NCI-H2171 (cell line): ENCODE measurements at places on chromosomes 16 and 17.

- DNase-seq, result no peak
These were observed 24.2 kb downstream of the B9D1 start for GRCh38 chr17:19338031-19338990.

DNA sequence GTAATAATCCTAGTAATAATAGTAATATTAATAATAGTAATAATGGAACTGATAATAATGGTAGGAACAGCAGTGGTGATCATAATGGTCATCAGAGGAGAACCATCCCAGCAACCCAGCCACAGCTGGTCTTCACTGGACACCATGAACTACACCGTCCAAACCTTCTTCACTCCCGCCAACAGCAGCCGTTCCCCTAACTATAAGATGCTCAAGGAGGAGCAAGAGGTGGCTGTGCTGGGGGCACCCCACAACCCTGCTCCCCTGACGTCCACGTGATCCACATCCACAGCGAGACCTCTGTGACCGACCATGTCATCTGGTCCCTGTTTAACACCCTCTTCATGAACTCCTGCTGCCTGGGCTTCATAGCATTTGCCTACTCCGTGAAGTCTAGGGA is 91.0 kb downstream of the ZDHHC7 start:
- no peak for DNase-seq

GRCh38 chr17:7380855-7381683 is at the start of gene TNK1:
TNK1 (plus strand) TSS chr17:7381089; CDS start chr17:7382927, 1,838 bp downstream.
- DNase-seq, result no peak

- DNase-seq, result no peak
These were observed 21.8 kb upstream of the GNG13 start for GRCh38 chr16:822174-822908.

DNA sequence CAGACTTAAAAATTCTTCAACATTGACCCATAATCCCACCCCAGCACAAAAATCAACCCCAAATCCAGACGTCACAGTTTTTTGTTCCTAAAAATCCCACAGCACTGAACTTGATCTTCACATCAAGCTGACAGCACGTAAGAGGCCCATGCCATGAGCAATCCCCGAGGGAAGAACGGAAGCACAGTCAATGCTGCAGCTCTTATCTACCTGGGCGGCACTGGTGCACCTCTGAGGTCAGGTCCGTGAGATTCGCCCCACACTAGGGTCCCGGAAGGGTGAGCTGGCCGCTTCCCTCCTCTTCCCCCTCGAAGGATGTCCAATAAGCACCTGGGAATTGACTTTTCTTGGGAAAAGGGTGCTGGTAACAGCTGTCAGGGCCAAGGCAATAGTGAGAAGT is 11.3 kb upstream of the ITGAE start:
- no peak for DNase-seq

GRCh38 chr16:85422196-85422631 is 190.9 kb upstream of the GSE1 start:
- no peak for DNase-seq

DNA sequence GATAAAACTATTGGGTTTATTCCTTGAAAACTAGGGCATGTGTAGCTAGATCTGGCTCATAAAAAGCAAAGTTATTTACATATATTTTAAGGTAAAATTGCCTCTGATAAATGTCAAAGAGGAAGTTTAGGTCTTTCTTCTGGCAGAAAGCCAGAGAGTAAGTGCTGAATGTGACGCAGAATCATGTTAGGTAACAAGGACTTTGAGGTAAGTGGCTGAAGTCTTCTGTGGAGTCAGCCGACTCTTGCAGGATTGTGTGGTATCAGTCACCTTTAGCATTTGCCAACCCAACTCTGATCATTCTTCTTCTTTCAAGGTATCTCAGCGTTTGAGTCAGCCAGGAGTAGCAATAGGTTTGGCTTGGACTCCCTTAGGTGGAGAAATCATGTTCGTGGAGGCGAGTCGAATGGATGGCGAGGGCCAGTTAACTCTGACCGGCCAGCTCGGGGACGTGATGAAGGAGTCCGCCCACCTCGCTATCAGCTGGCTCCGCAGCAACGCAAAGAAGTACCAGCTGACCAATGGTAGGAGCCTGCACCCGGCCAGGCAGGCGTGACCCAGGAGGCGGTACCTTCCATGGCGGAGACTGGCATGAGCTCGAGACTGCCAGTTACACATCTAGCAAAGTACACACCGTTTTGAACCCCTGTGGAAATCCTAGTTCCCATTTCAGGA is 37.9 kb downstream of the SIAH1 start:
- no peak for DNase-seq

GRCh38 chr17:47956791-47957590 is 692 bp downstream of the PRR15L start:
- DNase-seq, result no peak

DNA sequence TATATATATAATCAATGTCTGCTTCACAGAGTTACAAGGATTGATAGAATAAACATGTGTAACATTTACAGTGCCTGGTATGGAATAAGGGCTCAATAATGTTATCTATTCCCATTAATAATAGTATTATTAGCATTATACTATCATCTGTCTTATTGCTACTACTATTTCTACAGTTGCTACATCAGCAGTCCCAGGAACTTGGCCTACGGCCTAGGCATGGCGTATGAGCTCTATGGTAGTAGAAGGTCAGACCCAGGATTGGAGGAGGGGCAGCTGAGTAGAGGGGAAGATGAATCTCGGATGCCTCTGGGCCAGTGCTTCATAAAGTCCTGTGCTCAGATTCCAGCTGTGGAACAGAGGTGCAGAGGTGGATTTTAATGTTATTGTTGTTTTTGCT is 146.3 kb upstream of the TBX2 start:
- no peak for DNase-seq

GRCh38 chr16:57646388-57647039 is 18.1 kb downstream of the ADGRG1 start:
- DNase-seq, result no peak

- DNase-seq, result no peak
These were observed 3.7 kb upstream of the ATP1B2 start for GRCh38 chr17:7647018-7647417.

- no peak for DNase-seq
These were observed 11.0 kb upstream of the BEAN1 start for GRCh38 chr16:66416136-66416535.

DNA sequence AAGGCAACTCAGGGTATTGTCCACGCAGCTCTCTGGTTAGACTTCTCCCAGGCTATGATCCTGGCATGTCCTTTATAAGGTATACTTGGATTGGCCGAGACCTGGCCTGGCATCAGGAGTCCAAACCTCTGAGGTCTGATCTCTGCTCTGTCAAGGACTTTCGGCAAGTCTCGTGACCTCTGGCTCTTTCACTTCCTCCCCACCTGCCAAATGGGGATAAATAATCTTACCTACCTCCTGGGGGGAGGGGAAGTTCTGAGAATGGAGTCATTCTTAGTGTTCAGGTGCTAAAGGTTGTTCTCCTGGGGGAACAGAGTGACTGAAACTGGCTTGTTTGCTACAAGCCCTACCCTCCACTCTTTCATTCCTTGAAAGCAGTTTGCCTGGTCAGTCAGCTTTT is 7.6 kb downstream of the ATXN1L start:
- no peak for DNase-seq

- no peak for DNase-seq
These were observed 55.2 kb downstream of the PECAM1 start for GRCh38 chr17:64335486-64335885.

GRCh38 chr16:80631581-80631980 is 90.8 kb downstream of the DYNLRB2 start:
- no peak for DNase-seq

GRCh38 chr16:24491731-24492130 is 47.6 kb upstream of the RBBP6 start:
- DNase-seq, result no peak

DNA sequence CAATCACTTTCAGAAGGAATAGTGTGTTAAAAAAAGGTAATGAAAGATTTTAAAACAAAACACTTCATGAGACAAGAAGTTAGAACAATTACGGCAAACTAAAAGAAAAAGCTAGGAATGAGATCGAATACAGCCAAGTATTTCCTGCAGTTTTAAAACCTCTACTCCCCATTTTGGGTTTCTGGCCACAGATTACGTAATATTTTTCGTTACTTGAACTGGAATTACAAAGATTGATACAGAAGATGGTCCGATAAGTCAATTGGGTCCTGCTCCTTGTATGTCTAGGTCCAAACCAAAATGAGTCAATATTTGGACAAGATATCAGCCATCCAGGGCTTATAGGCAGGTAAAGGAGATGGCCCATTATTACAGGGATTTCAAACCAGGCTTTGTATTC is 52.2 kb downstream of the SIAH1 start:
- DNase-seq, result no peak

- no peak for DNase-seq
These were observed 271.1 kb upstream of the CDH11 start for GRCh38 chr16:65392806-65393565.

DNA sequence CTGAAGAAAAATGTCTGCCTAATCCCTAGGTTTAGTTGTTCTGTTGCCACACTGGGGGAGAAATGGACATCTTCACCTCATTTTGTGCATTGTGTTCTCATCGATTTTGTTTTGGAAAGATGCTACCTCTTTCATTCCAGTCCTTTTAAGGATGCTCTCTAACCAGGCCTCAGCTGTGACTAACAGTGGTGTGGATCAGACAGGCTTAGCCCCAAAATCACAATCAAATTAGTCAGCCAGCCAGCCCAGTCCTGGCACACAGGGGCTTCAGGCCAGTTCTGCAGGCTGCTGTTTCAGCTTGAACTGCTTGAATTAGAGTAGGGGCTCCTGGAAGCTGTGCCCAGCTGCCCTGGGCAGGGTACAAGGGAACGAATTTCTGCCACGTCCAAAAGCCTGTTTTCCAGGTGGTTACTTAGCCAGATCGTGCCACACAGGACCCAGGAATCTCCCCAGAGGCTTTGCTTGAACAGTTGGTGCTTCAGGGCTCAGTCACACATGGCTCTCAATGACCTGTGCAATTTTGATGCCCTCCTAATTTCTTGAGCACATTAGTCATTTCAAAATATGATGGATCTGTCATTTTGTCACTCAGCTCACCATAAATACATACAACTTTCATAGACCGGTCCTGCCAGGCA is 60.7 kb downstream of the CLEC16A start:
- DNase-seq, result peak; percentile 56

GRCh38 chr16:85057212-85057889 is 29.8 kb downstream of the KIAA0513 start:
- peak; percentile 3 for DNase-seq

GRCh38 chr16:57077714-57078113 is 14.7 kb upstream of the CPNE2 start:
- no peak for DNase-seq

DNA sequence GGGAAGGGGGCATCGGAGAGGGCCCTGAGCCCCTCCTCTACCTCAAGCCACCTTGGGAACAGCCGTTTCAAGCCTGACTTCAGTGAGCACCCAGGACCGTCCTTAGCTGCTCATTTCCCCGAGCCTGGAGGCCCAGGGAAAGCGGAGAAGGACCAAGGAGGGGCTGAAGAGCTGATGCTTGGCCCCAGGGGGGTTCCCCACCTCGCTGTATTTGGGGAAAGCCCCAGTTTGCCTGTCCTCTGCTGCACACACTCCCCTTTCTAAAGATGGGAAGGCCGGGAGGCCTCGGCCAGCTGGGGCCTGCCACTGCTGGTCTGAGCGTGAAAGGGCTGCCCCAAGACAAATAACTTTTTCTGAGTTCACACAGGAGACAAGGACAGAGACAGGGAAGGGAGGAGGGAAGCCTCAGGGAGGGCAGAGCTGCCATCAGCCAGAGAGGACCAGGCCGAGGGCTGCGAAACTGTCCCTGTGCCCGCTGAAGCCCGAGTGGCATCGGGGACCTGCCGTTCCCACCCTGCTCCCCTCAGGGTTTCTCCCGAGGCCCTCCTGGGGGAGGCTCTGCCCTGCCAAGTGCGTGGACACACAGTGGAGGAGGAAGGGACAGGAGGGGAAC is 11.6 kb downstream of the ZACN start:
- DNase-seq, result no peak

- no peak for DNase-seq
These were observed 71.5 kb upstream of the DNAJA2 start for GRCh38 chr16:47045023-47045422.

DNA sequence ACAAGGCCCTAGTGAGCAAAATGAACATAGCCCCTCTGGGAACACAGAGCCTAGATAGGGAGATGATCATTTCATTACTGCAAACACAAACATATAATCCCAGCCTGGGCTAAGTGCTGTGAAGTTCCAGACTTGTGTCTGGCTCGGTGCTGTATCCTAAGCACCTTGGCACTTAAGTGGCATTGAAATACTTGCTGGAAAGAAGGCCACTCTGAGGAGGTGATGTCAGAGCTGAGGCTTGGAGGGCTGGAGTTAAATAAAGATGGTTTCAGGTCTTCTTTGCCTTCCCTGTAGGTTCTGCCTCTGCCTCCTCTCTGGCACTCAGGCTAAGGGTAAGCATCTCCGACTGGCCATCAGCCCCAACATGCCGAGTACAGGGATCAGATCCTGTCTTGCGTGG is 2.4 kb upstream of the CACNA1G start:
- DNase-seq, result no peak

DNA sequence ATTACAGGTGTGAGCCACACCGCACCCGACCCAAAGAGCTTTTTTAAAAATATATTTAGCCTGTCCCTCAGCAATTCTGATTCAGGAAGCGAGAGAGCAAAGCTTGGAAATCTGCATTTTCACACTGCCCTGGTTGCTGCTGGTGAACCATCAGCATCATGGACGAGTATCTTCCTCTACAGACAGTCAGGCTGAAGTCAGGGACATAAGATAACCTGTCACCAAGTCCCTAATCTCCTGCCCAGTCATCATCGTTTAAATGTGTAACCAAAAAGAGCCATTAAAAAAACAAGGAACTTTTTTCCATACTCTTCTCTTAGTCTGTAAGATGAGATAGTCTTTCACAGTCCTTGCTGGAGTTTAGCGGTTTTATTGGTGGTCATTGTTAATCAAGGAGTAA is 6.7 kb downstream of the PMM2 start:
- DNase-seq, result no peak

- DNase-seq, result no peak
These were observed 287.3 kb downstream of the WWOX start for GRCh38 chr16:78386557-78387324.

GRCh38 chr17:10117581-10118001 is 80.8 kb downstream of the GAS7 start:
- no peak for DNase-seq

GRCh38 chr17:65403626-65404025 is 157.8 kb downstream of the AXIN2 start:
- DNase-seq, result no peak

- no peak for DNase-seq
These were observed 147.7 kb downstream of the SKAP1 start for GRCh38 chr17:48282303-48282702.

DNA sequence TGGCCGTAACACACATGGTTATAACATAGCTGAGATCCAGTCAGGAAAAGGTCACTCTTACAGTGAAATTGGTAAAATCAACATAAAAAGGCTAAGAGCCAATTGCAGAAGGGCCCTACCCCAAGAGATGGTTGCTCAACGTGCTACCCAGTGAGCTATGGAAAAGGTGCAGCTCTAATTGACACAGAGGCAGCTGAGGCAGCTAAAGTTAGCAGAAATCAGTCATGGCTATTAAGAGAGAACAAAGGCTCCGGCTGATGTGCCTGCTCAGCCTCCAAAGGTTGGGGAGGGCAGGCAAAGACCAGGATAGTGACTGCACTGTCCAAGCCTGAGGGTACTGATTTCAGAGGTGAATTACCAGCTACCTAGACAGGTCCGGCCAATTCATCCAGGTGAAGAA is 76.5 kb upstream of the ATP2A3 start:
- DNase-seq, result no peak
